ENCODE measurements at places on chromosomes 6 and 20.

GRCh38 chr20:63563225-63563935 lies 9.4 kb downstream of the FNDC11 start:
- DNase-seq = no peak

DNA sequence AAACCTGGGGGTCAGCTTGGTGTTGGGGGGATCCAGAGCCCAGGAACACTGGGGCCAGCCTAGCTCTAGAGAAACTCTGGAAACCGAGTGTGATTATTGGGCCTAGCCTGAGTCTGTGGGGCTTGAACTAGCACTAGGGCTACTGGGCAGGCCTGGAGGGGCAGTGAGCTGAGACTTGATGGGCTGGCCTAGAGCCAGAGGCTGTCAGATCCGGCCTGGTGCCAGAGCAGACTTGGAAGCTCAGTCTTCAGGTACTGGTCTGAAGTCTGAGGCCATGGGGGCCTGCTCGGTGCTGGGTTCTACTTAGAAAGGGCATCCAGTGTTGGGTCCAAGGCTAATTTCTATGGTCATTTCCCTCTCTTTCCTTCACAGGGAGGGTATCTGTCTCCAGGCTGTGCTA lies 2.7 kb downstream of the DEFB112 start:
- DNase-seq = no peak

DNA sequence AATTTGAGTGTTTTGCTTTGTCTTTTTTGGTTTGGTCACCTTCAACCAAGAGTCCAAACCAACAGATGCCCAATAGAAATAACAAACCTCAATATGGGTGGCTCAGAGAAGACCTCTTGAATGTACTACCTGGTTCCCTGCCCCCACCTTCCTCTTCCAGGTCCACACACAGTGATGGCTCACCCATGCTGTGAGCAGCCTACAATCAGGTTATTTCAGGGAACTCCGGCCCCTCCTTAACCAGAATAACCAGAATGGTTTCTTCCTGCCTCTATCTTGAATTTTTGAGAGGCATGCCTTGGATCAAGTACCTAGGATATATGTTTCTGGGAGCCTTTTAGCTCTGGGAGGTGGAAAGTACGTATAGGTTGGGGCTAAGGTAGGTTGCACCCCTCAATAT lies 327.1 kb upstream of the PRDM1 start:
- DNase-seq = no peak

DNA sequence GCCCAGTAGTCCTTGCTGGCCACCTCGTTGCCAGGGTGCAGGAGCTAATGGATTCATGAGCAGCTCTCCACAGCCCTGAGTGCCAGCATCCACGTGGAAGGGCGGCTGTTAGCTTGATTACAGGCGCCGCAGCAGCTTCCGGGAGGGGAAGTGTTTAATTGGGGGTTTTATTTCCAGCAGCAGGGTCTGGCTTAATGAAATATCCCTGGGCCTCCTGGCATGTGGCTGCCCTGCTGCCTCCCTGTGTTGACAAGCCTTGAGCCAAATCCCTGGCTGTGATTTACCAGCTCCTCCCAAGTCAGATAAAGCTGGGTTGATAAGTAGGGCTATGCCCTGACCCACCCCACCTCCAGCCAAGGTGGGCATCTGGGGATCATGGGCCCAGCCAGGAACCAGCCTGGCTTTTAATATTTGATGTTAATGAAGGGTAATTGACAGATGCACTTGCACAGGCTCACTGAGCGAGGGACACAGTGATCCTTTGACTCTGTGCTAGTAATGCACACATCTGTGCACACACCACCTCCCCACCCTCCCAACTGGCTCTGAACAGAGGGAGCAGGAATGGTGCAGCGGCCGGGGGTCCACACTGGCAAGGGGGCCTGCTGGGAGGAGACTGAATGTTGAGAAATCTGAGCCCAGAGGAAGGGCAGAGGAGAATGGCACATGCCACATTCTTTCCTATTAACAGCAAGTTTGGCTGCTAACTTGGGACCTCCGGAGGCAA lies 13.6 kb downstream of the GLP1R start:
- no peak for DNase-seq

DNA sequence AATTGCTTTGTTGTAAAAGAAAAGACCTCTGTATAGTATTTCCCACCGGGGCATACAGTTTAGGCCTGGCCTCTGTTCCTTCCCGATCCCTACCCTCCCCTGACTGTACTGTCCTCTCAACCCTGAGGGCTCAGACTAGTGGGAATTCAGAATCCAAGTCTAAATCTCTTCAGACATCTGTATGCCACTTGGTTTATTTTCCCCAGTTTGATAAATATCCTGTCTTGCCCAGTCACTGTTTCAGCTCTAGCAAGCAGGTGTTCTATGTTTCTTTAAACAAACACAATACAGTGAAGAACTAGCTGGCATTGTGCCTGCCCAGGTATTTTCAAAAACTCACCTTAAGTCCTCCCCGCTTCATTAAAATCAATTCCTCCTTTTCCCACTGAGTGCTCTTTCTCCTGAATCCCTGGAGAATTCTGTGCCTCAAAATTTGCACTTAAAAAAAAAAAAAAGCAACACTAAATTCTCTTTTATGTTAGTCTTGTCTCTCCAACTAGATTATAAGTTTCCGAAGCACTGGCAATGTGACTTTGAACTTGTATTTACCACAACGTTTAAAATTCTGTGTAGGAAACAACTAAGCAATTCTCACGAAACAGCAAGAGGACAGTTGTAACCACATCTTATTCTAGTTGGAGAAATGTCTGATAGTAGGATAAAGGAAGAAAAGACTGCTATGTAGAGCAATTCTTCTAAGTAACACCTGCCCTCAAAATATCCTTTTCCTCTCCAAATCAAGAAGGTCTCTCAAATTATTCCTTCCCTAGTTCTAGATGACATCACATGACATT lies 112.0 kb upstream of the CARMIL1 start:
- no peak for DNase-seq

DNA sequence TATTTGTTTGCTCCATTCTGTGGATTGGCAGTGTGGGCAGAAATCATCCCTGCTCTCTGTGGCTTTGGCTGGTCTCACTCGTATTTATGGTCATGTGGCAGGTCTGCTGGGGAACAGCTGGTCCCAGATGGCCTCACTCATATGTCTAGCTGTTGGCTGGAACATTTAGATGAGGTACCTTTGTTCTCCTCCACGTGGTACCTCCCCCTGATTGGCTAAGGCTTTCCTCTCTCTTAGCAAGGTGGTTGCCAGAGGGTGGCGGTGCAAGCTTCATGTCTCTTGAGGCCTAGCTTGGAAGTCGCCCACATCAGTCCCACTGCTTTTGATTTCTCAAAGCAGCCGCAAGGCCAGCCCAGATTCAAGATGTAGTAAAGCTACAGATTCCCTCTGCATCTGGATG lies 348.5 kb upstream of the BTBD3 start:
- DNase-seq = no peak

DNA sequence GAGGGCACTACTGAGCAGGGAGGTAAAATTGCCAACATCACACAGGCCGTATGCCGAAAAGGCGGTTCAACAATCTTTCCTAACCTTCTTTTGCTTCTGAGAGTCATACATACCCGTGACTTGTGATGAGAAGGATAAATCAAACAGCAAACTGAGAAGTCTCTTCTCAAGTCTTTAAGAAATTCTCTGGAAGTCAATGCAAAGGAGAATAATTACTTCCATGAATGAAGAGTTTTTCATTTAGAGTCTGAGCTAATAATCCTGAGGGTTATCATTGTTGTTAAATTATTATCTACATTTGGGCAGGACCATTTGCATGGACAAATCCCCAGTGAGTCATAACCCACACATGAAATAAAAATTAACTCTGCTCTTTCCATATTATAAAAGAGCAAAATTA lies 22.4 kb upstream of the ILRUN start:
- DNase-seq = no peak

DNA sequence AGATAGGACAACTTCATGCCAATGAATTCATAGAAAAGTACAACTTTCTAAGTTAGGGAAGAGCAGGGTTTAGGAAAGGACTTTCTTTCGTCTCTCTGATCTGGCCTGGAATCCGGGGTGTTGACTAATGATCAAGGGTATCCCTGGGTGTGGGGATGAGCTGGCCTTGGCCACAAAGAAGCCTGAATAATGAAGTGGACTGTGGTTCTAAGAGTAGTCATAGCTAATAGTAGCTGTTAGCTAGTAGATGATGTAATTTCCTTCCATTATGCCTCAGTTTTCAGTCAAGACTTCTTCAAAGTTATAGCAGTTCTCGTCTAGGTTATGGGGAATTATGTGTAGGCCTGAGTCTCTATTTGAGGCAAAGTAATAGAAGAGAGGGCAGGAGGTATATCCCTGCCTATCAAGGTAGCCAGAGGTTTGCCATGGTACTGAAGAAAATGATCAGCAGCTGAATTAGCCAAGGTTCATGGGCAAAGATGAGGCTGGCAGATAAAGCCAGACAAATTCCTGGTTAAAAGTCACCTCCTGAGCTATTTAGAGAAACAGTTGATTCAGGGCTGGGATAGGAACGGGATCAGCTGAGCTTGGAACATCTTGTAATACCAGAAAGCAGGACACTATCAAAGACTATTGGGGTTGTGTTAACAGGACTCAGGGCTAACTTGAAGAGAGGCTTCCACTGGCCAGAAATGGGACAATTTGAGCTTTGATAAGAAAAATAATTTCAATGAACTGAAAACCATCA lies 18.7 kb upstream of the TRPC4AP start:
- DNase-seq = no peak

- peak; percentile 38 for DNase-seq
These were observed 4.4 kb downstream of the CD83 start for GRCh38 chr6:14121936-14122344.

DNA sequence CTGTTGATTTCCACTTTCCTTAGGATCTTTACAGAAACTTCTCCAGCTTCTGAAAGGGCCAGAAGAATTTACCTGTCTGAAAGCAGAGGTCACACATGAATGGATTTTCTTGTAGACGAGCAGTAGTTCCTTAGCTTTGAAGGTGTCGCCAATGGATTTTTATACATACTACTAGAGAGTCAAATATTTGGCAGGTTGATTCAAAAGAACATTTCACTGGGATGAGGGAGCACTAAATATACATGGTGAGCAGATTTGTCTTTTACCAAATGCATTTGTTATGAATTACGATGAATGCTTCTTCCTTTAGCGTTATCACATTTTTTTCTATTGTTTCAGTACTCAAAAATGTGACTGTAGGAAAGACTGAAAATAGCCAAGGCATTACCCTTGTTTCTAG lies 162.3 kb downstream of the PAX1 start:
- DNase-seq = no peak

DNA sequence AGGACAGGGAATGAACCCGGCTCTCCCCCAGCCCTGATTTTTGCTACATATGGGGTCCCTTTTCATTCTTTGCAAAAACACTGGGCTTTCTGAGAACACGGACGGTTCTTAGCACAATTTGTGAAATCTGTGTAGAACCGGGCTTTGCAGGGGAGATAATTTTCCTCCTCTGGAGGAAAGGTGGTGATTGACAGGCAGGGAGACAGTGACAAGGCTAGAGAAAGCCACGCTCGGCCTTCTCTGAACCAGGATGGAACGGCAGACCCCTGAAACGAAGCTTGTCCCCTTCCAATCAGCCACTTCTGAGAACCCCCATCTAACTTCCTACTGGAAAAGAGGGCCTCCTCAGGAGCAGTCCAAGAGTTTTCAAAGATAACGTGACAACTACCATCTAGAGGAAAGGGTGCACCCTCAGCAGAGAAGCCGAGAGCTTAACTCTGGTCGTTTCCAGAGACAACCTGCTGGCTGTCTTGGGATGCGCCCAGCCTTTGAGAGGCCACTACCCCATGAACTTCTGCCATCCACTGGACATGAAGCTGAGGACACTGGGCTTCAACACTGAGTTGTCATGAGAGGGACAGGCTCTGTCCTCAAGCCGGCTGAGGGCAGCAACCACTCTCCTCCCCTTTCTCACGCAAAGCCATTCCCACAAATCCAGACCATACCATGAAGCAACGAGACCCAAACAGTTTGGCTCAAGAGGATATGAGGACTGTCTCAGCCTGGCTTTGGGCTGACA lies 28.8 kb upstream of the ZBP1 start:
- no peak for DNase-seq
